ENCODE measurements at places on chromosomes 12 and 14.

- no peak for DNase-seq
Measured at GRCh38 chr12:80830533-80831088, 107.1 kb downstream of the LIN7A start.

GRCh38 chr14:67360470-67361206 lies 510 bp downstream of the EIF2S1 start:
- no peak for DNase-seq

DNA sequence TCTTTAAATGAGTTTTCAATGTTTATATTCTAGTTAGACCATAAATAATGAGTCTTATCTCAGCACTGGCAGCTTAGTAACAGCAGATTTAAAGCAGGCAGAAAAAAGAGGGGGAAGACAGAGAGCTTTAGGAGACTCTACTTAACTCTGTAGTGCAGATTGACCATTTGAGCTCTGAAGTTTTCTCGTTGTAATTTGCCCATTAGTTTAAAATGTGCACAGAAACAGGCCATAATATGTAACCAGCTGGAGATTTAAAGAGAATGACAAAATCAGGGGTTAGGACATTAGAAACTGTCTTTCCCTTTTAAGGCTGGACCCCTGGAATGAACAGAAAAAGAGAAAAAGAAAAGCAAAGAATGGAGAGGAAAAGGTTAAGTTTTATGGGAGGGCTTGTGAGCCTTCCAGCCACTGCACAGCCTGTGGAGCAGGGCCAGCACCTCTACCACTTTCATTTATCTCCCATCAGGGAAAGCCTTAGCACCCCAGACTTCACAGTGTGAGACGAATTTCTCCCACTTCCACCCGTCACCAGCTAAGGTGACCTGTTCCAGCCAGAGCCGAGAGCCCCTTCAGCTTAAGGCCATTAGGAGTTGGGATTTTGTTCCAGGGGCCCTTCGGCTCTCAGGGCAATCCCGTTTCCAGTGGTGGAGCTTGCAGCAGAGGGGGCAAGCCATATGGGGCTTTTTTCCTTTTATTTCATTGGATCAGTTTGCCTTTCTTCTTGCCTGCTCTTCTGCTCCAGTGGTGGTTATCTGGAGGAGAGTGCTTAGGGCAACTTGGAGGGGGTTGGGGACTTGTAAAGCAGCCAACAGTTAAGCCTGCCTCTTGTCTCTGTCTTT lies 8.0 kb downstream of the IL22 start:
- no peak for DNase-seq

GRCh38 chr14:106848330-106849121 lies 1322.1 kb downstream of the TMEM121 start:
- DNase-seq = peak; percentile 52

DNA sequence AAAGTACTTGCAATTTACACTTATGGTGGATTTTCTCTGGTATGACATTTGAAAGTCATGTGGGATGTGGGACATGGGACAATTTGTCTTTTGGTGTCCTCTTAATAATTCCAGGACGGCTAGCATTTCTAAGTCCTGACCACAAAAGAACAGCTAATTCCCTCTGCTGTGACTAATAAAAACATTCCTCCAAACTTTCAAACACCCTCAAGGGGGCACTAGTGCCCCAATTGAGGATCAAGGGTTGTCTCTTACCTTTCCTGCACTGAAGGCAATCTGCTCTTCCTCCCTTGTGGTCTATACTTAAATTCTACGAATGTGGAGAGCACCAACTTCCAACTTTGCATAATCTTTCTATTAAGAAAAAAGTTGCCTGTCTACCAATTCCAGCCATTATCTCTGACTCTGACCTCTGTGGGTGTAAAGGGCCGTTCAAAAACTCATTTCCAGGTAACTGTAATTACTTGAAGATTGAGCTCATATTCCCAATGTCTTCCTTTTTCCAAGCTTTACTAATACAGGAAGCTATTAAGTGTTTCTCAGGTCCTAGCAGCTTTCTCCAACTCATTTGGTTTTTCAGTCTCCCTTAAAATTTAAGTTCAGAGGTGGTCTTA lies 210.2 kb downstream of the PTPRO start:
- no peak for DNase-seq

DNA sequence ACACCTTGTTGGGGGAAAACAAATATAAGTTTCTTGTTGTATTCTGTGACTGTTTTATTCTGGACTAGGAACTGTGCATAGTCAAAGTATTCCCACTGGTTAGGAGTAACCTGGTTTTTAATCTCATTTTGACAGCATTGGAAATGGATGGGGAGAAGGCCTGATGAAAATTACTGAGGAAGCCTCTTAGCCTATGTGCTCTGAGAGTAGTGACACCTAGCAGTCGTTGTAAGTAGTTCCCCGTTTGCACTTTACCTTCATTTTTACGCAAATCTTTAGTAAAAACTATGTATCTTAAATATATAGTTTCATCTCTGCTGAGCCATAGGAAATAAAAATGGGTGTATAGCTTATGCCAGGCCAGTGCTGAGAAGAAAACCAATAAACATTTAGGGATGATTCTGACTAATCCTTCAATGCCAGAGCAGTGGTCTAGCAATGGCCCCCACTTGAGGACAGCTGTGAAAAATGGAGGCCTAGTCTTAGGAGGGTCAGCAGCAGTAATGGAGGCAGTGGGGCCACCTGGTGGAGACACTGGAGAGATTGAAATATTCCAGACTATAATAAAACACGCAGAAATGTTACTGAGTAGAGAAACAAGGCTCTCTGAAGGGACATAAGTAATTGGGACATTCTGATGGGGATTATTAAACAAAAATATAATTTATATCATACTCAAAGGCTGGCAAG lies 133.2 kb upstream of the NOVA1 start:
- no peak for DNase-seq

DNA sequence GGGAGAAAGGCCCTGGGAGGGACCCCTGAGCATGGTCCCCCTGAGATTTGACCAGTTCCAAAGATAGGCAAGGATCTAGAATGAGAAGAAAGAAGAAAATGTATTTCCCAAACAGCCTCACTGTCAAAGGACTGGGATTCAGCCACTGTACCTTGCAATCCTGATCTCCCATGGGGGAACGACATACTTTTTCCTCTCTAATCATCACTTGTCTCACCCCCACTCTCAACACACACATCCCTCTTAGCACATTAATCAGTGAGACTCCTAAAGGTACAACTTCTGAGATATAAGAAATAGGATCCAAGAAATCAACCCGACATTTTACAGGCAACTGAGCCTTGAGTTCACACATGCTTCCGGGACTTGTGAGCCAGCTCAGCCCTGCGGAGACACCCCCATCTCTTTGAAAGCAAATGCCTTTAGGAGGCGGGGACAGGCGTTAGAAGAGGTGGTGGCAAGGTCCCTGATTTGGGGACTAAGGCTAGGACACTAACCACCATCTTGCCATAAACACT lies 1.4 kb downstream of the MAP3K9 start:
- no peak for DNase-seq

- DNase-seq = peak; percentile 82
Measured at GRCh38 chr14:100778951-100779690, 46.8 kb upstream of the MEG3 start.

DNA sequence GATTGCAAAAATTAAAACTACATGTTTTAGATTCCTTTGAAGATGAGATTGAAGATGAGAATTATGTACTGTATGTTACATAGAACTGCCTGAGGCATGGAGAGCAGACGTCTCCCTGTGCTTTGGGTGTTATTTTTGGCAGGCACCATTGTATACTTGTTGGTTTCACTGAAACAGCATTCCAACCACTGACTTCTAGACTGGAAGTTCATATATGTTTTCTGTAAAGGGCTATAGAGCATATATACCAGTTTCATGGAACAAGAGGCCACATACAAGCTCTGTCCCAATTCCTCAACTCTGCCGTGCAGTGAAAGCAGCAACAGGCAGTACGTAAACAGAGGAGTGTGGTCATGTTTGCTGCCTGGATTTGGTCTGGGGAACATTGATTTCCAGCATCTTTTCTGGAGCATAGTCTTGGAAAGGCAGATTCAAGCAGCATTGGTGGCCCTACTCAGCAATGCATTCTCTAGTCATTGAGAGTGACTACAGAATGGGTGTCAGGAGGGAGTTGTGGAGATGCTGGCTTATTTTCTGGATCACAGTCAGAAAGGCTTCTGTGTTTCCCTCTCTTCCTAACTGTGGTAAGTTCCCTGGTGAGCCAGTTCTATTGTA lies 57.6 kb upstream of the CNTN1 start:
- no peak for DNase-seq

DNA sequence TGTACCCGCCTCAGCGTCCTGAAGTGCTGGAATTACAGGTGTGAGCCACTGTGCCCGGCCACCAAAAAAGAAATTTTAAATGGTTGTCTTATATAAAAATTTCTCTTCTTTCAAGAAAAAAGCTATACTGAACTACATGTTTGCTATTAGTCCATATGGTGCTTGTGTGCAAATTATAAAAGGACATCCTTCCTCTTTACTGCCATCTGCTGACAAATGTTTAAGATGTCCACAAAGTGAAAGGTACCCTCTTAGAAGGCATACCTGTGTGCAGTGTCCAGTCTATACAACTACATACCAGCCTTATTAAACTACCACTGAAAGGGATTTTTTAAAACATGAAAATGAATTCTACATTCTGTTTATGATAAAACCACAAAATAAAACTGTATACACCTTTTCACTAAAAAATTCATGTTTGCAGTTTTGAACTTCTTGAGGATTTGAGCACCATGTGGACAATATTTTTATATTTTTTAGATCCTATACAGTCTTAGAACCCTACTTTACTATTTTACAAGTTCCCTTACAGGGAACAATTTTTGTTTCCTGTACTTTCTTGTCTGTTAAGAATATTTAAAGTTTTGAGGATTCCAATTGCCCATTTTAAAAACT lies 32.8 kb upstream of the TOMM20L start:
- no peak for DNase-seq

GRCh38 chr14:64681796-64682710 lies 22.2 kb upstream of the PLEKHG3 start:
- peak; percentile 87 for DNase-seq

- DNase-seq = no peak
Measured at GRCh38 chr12:92987362-92987761, 58.3 kb upstream of the EEA1 start.

- DNase-seq = no peak
Measured at GRCh38 chr12:43162138-43162537, 389.9 kb downstream of the ADAMTS20 start.

- no peak for DNase-seq
Measured at GRCh38 chr12:100576331-100577036, 3.0 kb downstream of the GAS2L3 start.

DNA sequence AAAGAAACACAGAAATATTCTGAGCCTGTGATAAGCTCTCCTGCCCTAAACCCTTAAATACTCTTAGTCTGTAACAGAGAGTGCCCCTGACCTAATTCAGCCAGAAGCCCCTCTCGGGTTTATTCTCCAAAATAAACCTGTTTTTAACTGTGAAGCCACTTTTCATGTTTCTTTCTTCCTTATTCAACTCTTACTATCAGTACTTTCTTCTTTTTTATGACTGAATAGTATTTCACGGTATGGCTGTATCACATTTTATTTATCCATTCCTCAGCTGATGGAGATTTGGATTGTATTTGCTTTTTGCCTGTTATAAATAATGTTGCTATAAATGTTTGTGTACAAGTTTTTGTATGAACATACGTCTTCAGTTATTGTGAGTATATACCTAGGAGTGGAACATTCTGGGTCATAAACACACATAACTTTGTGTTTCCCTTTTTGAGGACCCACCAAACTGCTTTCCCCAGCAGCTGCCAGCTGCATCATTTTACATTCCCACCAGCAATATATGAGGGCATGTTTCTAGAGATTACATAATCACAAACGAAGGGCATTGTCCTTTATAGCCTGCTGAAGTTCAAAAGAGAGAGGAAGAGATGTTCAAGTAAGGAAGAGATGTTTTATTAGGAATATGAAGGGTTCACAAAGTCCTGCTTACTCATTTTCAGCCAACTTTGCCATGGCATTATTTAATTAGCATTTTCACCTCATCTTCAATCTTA lies 199.4 kb upstream of the NUDT4 start:
- no peak for DNase-seq

DNA sequence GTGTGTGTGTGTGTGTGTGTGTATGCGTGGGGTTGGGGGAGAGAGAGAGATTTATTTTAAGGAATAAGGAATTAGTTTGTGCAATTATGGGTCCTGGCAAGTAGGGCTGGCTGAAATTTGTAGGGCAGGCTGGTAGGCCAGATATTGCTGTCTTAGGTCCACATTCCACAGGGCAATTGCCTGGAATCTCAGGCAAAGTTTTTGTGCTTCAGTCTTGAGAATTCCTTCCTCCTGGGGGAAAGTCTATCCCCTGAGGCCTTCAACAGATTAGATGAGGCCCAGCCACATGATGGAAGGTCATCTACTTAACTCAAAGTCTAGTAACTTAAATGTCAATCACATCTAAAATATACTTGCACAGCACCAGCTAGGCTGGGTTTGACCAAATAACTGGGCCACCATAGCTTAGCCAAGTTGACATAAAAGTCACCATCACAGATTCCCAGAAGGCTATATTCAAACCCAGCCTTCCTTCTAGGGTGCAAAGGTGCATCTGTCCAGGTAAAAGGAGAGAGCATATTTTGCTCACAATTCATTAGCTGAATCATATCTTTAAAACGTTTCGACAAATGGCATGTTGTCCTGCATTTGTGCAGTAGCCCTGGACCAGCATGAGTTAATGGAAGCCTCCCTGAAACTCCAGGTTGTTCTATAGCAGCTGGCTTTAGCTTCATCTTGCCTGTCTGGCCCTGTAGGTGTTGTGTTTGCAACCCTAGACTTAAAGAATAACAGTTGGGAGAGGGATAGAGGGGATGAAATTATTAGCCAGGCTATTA lies 63.1 kb downstream of the C14orf132 start:
- no peak for DNase-seq

- DNase-seq = no peak
Measured at GRCh38 chr12:106254724-106255123, 6.9 kb upstream of the CKAP4 start.

GRCh38 chr14:35247777-35248475 lies 44.3 kb upstream of the PSMA6 start:
- DNase-seq = no peak

DNA sequence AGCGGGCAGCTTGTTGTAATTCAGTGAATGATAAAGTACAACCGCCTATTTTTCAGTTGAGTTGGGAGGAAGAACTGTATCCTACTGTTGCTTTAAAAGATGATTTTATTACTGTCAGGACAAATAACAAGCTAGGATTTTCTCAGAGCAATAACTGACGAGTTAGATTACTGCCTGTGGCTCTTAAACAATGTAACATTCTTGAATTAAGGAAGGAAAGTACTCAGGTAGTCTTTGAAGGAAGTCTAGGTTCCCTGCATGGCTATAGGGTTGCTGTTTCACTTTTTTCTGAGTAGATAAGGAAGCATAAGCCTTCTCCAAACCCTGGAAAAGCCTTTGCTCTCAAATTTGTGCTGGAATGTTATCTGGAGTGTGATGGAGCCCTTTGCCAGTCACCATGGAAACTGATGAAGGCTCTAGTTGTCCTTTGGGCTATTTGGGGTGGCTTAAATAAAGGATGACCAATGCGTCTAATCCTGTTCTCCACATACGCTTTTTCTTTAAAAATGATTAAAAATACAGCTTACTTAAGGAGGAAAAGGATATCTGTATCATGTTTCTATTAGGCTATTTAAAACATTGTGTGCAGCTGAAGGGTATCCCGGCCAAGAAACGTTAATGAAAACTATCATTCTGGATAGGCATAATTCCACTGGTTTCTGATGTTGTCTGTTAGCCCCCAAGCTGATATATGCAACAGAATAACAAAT lies 17.7 kb downstream of the NUBPL start:
- DNase-seq = no peak
